ENCODE measurements at places on chromosomes 7 and 10.

DNA sequence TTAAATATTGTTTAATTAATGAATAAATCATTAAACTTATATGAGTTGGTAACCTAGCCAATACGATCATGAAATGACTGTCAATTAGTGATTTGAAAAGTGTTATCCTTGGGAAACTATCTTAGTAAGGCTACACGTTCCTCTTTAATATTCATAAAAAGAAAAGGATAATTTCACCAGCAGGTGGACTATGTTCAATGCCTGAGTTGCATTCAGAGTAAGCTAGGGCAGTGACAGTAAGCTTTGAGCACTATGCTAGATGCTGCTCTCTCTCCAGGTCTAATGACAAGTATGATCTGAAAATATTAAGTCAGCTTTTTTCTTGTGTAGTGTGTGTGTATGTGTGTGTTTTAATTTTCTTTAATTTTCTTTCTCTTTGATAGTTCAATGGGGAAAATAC, 486.3 kb upstream of the PCDH15 start:
- no peak for DNase-seq

DNA sequence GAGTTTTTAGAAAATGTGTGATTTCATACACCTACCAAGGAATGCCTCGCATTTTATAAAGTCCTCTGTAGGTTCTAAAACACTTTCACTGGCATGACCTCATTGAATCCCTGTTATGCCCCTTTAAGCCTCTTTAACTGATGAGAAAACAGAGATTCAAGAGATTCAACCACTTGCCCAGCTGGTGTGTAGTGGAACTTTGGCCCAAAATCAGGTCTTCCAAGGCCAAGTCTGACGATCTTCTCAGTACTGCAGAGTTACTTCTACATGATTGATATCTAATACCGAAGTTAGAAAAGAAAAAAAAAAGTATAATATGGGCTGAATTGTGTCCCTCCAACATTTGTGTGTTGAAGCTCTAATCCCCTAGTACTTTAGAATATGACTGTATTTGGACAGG, 202.0 kb downstream of the WDR11 start:
- DNase-seq: no peak

GRCh38 chr10:43653746-43654145, 5.1 kb upstream of the ZNF32 start:
- no peak for DNase-seq

DNA sequence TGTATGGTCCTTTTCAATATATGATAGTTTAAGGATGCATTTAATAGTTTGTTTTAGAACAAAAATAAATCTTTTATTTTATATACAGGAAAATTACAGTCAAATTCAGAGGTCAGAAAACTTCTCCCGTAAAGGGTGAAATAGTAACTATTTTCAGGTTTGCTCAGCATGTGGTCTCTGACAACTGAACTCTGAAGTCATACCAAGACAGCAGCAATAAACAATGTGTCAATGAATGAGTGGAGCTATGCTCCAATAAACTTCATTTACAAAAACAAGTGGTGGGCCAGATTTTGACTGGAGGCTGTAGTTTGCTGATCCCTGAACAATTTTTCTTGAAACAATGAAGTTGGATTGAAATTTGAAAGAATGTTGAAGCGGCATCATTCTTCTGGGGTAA, 123.6 kb downstream of the ZNF248 start:
- no peak for DNase-seq

GRCh38 chr10:3980660-3981059, 195.7 kb upstream of the KLF6 start:
- no peak for DNase-seq

DNA sequence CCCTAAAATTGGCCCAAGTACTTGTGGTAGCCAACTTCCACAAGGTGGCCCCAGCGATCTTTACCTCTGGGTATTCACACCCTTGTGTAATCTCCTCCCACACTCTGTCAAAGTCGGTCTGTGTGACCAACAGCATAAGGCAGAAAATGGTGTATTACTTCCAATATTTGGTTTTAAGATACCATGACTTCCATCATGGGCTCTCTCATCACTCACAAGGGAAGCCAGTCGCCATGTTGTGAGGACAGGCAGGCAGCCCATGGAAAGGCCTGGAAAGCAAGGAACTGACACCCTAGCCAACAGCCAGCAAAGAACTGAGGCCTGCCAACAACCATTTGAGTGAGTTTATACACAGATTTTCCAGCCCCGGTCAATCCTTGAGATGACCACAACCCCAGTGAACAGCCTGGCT, 91.0 kb upstream of the KMT2E start:
- peak; percentile 25 for DNase-seq

DNA sequence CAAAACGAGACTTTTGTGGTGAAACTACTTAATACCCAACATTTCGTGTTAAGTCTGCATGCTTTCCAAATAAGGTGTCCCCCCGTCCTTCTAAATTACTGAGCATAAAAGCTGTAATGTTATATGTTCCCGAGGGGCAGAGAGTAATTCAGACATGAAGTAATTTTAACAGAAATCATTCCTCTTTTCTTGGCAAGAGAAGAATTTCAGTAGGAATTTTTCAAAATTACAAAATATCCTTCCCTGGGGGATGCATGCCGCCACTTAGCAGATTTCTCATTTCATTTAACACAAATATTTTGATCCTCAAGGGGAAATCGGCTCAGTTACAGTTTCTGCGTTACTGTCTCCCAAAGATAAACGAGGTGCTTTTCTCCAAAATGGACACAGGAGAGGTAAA, 213.2 kb upstream of the RHOBTB1 start:
- no peak for DNase-seq

GRCh38 chr7:47191876-47192291, 390.0 kb downstream of the TNS3 start:
- no peak for DNase-seq

- no peak for DNase-seq
These were observed 82.6 kb downstream of the PIP4K2A start for GRCh38 chr10:22631646-22632278.

GRCh38 chr10:33216661-33217427, 117.6 kb downstream of the NRP1 start:
- DNase-seq: no peak

DNA sequence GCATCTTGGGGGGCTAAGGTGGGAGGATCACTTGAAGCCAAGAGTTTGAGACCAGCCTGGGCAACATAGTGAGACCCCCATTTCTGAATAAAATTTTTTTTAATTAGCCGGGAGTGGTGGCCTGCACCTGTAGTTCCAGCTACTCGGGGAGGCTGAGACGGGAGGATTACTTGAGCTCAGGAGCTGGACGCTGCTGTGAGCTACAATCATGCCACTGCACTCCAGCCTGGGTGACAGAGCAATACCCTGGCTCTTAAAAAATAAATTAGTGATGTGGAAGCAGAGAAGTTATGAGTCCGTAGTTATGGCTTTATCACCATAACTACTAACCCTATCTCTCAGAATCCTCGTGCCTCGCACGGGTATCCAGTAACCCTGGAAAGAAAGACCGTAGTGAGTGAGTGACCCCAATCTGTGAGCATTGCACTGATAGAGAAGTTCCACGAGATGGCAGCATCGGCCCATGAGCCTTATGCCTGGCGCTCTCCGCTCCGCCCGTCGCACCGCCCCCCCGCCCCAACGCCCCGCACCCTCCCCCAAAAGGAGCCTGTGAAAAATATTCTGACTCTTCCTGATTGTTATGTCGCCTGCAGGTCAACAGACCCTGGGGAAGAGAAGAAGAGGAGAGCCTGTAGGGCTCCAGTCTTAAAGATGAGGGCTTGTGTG, 4.9 kb upstream of the SLC29A3 start:
- DNase-seq: peak; percentile 43

DNA sequence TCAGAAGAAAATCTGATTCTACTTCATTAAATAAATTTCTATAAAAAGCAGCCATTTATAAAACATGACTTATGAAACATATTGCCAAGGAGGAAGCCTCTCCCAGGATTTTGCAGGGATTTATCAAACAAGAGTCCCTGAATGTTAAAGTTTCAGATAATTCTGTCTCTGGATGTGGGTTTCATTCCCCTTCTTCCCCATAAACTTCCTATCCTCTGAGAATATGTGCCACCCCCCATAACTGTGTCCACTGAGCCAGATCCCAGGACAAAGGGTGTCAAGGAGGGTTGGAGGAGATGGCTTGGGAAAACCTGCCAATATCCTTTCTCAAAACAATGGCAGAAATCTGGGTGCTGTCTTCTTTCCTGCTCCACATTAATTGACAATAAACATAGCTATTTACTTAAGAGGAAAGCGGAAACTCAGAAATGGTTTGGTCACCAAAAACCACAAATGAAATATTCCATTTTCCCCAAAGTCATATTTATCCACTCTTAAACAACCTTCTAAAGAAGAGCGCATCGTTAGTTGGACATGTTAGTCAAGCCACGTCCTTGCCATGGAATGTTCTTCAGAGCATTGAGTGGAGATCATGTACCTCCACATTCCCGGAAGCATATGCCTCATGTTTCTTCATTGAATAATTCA, 54.3 kb upstream of the AKR1E2 start:
- no peak for DNase-seq

DNA sequence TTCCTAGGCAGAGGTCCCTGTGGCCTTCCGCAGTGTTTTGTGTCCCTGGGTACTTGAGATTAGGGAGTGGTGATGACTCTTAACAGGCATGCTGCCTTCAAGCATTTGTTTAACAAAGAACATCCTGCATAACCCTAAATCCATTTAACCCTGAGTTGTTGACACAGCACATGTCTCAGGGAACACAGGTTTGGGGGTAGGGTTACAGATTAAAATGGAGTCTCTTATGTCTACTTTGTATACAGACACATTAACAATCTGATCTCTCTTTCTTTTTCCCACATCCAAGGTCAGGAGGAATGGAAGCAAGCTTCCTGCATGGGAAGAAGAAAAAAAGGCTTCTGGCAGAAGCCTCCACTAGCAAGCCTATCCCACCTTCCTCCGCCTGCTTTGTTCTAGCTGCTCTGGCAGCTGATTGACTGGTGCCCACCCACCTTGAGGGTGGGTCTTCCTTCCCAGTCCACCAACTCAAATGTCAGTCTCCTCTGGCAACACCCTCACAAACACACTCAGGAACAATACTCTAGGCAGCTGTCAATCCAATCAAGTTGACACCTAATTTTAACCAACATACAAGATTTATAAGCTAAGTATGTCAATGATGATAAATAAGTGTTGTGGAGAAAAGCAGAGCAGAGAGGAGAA, 176.5 kb upstream of the CCZ1B start:
- no peak for DNase-seq

GRCh38 chr7:93902777-93903423, 3.5 kb upstream of the GNGT1 start:
- no peak for DNase-seq

- no peak for DNase-seq
These were observed 12.8 kb downstream of the CPA1 start for GRCh38 chr7:130393101-130393561.

GRCh38 chr10:44924261-44925040, 13.3 kb downstream of the TMEM72 start:
- no peak for DNase-seq

DNA sequence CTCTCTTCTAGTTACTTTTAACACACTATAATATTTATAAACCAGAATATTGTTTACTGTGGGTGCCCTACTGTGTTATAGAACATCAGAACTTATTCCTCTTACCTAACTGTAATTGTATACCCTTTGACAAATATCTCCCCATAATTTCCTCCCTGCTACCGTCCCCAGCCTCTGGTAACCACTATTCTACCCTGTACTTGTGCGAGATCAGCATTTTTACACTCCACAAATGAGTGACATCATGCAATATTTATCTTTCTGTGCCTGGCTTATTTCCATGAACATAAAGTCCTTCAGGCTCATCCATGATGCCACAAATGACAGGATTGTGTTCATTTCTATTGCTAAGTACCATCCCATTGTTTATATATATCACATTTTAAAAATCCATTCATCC, 139.8 kb upstream of the RSU1 start:
- DNase-seq: no peak

DNA sequence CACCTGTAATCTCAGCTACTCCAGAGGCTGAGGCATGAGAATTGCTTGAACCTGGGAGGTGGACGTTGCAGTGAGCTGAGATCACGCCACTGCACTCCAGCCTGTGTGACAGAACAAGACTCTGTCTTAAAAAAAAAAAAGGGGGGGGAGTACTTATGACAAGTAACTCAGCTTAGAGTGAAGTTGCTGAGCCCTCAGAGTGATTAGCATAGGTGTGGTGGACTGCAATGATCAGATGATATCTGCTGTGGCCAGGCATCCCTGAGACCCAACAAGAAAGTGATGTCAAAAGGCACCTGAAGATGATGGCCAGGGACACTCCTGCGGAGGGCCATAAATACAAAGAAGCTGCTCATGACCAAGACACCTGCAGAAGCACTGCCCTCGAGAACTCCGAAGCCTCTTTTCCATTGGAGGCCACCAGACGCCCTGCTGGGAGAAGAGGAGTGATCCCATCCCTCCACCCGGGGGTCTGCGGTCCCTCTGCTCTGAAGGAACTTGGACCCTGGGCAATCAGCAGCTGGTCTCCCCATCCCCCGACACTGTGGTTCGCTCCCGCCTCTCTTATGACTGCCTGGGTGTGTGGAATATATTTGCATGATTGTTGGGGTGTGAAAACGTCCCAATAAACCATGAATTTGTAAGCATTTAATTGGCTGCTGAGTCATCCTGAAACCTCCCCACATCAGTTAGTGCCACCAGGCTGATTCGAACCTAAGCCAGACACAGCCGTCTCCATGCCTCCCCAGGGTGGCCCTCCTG, 46.0 kb downstream of the RASGEF1A start:
- DNase-seq: peak; percentile 2

DNA sequence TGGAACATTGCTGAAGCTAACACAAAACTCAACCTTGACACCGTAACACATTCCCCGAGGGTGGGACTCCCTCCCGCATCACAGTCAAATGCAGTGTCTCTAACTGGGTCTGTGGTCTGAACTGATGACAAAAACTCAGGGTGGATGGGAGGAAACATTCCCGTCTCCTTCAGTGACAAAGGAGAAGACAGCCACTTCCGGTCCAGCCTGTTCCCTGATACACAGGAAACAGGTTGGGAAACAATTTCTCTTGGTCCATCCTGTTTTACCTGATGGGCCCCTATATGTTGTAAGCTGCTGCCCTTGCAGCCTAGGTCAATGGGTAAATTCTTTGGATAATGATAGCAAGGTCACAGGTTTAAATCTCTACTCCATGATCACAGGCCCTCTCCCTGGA, 20.4 kb downstream of the SLC13A4 start:
- DNase-seq: no peak

DNA sequence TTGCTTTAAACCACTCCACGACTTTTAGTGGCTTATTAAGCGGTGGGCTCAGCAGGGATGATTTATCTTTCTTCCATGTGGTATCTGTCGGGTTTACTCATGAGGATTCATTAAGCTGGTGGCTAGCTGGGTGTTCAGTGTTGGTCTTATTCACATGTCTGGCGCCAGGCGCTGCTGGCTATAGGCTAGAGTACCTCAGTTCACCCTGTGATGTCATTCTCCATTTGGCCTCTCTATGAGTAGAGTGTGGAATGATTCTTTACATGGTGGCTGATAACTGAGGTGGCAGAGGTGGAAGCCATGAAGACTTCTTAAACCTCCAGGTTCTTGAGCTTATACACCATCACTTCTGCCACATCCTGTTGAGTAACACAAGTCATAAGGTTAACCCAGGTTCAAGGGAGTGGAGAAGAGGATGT, 115.4 kb downstream of the MLLT10 start:
- DNase-seq: no peak

- peak; percentile 62 for DNase-seq
These were observed 128.0 kb downstream of the ZMIZ1 start for GRCh38 chr10:79196470-79197461.

Data from T-helper 17 cell (primary cell).